ENCODE measurements at places on chromosomes 6 and 20. TPM values are rescaled to one million over a fixed set of nuclear protein-coding genes. Genes with fewer than 3 reads are reported as not detected.

GRCh38 chr6:107704347-107705013, 119.6 kb downstream of the SCML4 start:
- peak; percentile 44 for DNase-seq

DNA sequence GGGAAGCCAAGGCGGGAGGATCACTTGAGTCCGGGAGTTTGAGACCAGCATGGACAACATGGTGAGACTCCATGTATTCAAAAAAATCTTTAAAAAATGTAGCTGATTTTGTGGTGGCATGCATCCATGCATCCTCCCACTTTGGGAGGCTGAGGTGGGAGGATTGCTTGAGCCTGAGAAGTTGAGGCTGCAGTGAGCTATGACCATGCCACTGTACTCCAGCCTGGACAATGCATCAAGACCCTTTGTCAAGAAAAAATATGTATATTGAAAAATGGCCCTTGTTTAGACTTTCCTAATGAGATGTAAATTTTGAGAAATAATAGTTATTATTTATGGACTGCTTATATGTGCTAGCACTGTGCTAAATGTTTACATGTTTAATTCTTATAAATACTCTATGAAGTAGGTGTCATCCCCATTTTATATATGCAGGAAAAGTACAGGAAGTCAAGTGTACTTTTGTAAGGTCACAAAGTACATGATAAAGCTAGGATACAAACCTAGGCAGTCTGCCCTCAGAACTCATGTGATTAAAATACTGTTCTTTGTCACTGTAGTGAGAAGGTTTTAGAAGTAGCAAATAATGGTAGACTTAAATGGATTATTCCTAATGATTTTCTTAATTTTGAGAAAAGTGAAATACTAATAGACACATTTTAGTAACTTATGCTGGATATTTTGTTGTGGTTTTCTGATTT, 58.8 kb downstream of the ITCH start:
- DNase-seq, result no peak

RXRB gene
- total RNA-seq, result 16.8 TPM

THEMIS gene
- total RNA-seq, result not detected

DNA sequence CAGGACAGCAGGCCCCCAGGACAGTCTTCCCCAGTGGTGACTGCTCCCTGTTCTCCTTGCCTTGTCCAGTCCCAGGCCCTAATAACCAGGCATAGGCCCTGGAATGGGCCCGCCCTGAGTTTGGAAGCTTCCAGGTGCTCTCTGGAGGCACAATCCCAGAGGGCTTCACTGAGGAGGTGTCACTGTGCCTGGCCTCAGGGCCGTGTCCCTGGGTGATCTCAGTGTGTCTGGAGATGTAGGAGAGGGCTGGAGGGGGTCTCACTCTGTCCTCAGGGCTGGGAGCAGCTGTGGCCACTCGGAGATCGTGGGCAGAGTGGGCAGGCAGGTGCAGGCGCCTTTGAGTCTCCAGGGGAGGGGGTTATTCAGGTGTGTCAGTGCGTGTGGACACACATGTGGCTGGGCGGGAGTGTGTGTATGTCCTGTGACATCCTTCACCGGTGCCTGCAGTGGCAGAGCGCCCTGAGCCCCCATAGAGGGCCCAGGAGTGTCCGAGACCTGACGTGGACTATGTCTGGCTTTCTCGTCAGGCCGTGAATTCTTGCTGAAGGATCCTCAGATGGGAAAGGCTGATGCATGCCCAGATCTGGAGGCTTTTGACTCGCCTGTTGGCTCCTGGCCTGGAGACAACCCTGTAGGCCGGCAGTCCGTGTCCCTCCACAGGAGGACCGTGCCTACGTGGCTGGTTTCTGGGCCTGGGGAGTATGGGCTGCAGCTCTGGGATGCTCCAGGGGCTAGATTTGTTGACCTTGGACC, 5.5 kb upstream of the NPBWR2 start:
- DNase-seq, result no peak

- DNase-seq, result no peak
Measured at GRCh38 chr20:34163307-34163706, 51.3 kb upstream of the EIF2S2 start.

GRCh38 chr6:156262014-156262413, 515.2 kb upstream of the ARID1B start:
- peak; percentile 13 for DNase-seq

DNA sequence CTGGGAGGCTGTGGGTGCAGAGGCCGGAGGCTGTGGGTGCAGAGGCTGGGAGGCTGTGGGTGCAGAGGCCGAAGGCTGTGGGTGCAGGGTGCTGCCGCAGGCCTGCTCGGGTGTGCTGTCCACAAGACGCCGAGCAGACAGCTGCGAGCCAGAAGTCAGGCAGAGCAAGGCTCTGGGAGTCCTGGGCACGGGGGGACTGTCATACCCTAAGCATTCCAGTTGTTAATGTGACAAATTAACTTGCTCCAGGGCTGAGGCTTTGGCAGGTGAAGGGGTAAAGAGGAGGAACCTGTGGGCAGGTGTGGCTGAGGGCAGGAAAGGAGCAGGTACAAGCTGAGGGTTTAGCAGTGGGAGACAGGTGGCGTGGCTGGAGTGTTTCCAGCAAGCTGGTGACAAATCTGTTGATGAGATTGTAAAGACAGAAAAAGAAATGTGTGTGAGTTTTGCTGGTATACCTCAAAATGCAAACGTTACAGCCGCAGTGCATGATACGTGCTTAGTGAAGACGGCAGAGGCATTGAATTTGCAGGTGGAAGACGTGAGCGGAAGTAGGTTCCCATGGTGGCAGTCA, 14.2 kb upstream of the ADRM1 start:
- no peak for DNase-seq

BPIFB2 gene
- total RNA-seq, result not detected

DNA sequence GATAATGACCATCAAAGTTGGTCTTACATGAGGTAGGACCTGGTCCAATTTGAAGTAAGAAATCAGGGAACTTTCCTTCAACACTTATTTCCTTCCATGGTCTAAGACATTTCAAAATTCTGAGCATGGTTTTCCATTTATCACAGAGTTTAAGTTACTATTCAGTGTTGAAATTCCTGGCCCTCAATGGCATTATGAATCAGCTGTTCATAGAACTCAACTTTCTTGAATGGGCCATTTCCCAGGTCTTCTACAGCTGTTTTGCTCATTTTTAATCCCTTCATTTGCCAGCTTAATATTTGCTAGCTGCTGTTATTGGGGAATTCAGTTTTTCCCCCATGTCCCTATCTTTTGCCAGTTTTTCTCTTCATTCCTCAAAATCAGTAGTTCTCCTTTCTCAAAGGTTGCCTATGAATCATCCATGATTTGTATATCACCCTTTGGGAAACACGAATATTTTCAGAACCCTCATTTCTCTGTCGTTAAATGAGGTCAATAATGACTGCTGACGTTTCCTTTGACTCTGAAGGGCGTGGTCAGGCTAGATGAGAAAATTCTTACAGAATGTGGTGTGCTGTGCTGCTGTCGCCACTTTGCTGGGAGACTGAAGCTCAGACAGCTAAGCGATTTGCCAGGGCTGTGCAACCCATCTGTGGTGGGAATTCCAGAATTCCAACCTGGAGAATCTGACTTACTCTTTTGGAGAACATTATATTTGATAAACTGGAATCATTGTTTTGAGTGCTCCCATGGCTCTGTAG, 216.5 kb upstream of the FLRT3 start:
- no peak for DNase-seq

RAD21L1 gene
- total RNA-seq, result not detected

DZANK1 gene
- 3.3 TPM for total RNA-seq

DNA sequence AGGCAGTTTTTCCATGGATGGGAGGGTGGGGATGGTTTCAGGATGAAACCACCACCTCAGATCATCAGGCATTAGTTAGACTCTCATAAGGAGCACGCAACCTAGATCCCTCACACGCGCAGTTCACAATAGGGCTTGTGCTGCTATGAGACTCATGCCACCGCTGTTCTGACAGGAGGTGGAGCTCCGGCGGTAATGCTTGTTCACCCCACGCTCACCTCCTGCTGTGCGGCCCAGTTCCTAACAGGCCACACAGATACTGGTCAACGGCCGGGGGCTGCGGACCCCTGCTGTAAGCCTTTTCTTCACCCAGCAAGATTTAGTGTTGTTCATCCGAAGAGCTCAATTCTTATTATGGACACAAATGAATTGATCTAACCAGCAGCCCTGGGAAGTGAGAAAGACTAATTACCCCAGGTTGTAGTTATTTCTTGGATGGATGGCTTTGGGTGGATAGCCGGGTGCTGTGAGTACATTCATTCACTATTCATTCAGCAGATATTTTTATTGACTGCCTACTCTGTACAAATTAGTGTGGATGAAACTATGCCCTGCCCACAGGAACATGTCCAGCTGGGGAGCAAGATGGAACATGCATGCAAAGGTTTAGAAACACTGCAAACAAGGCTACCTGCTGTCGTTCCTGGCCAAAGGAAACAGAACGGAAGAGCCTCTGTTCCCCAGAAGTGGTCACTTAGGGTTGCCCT, 57.2 kb downstream of the RIOK1 start:
- no peak for DNase-seq

GRCh38 chr6:119323931-119324330, 25.6 kb downstream of the MAN1A1 start:
- DNase-seq, result no peak

PDYN gene
- total RNA-seq, result not detected

DNA sequence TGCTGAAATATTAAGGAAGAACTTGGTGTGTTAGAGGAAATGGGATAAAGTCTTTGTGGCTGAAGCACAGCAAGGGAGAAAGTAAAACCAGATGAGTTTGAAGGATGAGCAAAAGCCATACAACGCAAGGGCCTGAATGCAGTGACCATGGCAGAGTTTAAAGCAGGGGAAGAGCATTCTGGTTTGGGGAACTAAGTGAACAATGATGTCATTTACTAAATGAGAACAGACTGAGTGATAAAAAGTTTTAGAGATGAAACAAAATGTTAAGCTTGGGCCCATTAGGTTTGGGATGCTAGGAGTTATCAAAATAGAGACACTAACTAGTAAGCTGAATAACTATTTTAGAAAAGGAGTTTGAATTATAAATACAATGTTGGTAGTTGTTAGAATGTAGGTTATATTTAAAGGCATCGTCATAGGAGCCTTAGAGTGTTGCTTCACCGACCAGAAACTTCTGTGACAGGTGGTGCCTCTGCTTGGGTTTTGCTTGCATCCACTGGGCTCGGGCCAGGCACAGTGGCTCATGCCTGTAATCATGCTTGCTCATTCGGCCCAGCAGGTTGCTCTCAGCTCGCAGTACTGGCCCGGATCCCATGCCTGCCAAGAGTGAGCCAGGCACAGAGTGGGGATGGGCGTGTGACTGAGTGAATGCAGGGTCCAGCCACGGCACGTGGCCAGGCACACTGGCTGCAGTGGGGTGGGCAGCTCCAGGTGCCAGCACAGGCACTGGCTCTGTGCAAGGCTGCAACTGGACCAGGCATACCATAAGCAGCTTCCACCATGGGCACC, 37.4 kb upstream of the OPRM1 start:
- DNase-seq, result no peak

SOD2 gene
- 3,674 TPM for total RNA-seq

DNA sequence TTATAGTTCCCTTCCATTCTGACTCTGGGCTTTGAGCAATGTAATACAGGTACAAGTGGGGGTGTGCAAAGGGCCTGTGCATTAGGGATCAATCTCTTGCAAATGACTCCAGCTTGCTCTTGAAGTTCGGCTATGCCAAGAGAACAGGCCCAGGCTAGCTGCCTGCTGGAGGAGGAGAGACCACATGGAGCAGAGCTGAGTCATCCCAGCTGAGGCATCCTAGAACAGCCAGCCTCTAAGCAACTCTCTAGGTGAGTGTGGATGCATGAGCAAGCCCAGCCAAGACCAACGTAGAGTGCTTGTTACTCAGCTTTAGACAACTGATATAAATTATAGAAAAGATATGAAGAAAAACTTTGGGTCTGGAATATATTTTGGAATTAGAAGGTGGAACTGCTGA, 47.6 kb upstream of the RBM24 start:
- peak; percentile 4 for DNase-seq

DNA sequence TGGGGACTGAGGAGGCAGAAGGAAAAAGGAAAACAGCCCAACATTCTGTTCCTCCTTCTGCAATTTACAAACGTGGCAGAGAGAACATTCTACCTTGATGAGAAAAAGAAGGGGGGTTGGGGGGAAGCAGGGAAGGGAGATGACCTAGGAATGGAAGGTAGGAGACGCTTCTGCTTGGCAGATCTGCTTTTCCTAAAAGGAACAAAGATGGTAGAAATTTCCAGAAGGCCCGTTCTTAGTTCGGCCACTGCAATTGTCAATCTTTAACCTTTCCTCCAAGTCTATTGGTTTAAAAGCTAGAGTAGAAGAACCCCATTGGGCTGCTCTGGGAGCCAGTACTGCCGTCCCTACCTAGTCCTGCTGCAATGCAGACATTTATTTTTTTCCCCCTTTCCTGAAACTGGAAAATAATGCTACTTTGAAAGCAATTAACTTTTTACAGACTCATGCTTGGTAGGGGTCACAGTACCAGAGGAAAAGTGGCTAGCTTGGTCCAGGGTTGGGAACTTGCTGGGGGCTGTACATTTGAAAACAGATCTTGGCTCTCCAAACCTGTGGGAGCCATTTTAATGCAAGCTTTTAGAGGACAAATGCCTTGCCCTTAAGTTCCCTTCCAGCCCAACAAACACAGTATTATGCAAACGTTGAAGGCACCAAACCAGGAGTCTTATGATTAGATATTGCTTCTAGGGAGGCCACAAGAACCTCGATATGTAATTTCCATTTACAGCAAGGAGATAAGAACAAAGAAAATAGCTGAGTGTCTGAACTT, 2.6 kb downstream of the ZMYND8 start:
- DNase-seq, result peak; percentile 75

DNA sequence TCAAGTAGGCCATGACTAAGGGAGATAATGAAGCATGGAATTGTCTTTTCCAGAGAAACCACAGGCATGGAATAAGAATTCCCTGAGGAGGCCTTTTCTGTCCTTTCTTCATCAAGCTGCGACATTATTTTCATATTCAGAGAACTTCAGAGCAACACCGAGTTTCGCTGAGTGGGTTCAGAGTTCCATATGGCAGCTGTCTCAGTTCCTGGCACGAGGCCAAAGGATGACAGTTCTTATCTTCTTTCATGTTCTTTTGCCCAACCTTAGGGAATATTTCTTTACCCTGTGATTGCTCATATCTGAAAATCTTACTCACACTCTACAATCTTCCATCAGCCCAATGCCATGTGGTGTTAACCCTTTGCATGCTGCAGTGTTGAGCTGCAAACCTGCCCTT, 135.3 kb upstream of the BMP2 start:
- DNase-seq, result peak; percentile 75

RIMS4 gene
- total RNA-seq, result 0.05 TPM

ALDH5A1 gene
- total RNA-seq, result 3.8 TPM

GRCh38 chr6:157270916-157271315, 52.4 kb downstream of the TMEM242 start:
- DNase-seq, result no peak

- no peak for DNase-seq
Measured at GRCh38 chr20:19789009-19789408, 31.0 kb downstream of the RIN2 start.

- DNase-seq, result no peak
Measured at GRCh38 chr20:33183312-33183711, 15.4 kb downstream of the BPIFA2 start.

- no peak for DNase-seq
Measured at GRCh38 chr6:65091561-65091960, 615.5 kb downstream of the EYS start.

Measured in renal cortical epithelial cell (primary cell).